ENCODE measurements at places on chromosomes 6 and 20.
A peak's percentile ranks its signal among the peaks of the same experiment; 100 is the strongest.

GRCh38 chr6:3230900-3231246, 3.4 kb upstream of the TUBB2B start:
- H3K4me3 ChIP-seq, result peak overlapping the region; percentile 54
- H3K27me3 ChIP-seq, result peaks cover 86% of the 10 kb centered on the region
- peaks cover 54% of the 10 kb centered on the region for H3K4me1 ChIP-seq
- DNase-seq, result peak; percentile 54

GRCh38 chr6:23752414-23752813, 373.6 kb upstream of the NRSN1 start:
- no peak for DNase-seq
- no peak overlapping the region for H3K4me3 ChIP-seq
- H3K36me3 ChIP-seq, result no peaks in the 10 kb centered on the region
- no peaks in the 10 kb centered on the region for H3K27me3 ChIP-seq

- no peak for DNase-seq
- no peak overlapping the region for H3K4me3 ChIP-seq
- no peaks in the 10 kb centered on the region for H3K36me3 ChIP-seq
These were observed 5.5 kb upstream of the FLRT3 start for GRCh38 chr20:14342918-14343317.

- H3K27me3 ChIP-seq, result no peaks in the 10 kb centered on the region
- no peak for DNase-seq
- H3K4me3 ChIP-seq, result no peak overlapping the region
- no peaks in the 10 kb centered on the region for H3K4me1 ChIP-seq
These were observed 1.1 kb upstream of the TCF15 start for GRCh38 chr20:611047-611842.

GRCh38 chr6:2945153-2945452, 26.3 kb downstream of the SERPINB6 start:
- no peaks in the 10 kb centered on the region for H3K4me1 ChIP-seq
- DNase-seq, result no peak
- peaks cover 24% of the 10 kb centered on the region for H3K36me3 ChIP-seq

DNA sequence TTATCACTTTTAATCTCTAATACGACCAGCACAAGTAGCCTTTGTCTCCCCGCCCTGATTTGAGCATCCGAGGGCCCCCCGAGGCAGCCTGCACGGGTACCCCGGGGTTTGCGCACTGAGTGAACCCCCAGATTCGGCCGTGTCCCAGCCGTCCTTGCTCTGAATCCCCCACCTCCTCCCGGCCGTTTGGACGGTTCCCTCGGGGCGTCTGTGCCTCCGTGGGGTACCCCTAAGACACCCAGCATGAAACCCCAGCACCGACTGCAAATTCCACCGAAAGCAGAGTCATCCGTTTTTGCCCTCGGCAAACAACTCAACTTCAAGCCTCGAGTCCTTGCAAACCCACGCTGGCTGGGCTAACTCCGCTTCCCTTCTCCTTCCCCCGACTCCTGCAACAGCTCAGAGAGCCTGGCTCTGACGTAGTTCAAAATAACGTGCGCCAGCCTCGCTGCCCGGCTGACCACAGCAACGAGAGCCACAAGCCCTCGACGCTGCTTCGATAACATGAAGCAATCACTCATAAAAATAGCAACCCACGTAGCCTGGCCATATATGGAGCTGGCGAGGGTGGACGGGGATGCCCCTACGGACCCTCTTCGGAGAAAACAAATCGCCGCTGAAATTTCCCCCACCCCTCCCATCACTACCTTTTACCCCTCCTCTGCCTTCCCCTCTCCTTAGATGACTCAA, 764 bp upstream of the SNAP25 start:
- peaks cover 22% of the 10 kb centered on the region for H3K27me3 ChIP-seq
- H3K27ac ChIP-seq, result peak overlapping the region; percentile 72
- H3K4me1 ChIP-seq, result peaks cover 13% of the 10 kb centered on the region
- peak overlapping the region; percentile 49 for H3K4me3 ChIP-seq

- H3K27me3 ChIP-seq, result no peaks in the 10 kb centered on the region
- no peak overlapping the region for H3K27ac ChIP-seq
- H3K4me1 ChIP-seq, result no peaks in the 10 kb centered on the region
- H3K36me3 ChIP-seq, result no peaks in the 10 kb centered on the region
- H3K4me3 ChIP-seq, result no peak overlapping the region
These were observed 439.0 kb upstream of the CDH4 start for GRCh38 chr20:60813066-60813465.

- no peaks in the 10 kb centered on the region for H3K36me3 ChIP-seq
- no peak overlapping the region for H3K4me3 ChIP-seq
- H3K4me1 ChIP-seq, result no peaks in the 10 kb centered on the region
- H3K27ac ChIP-seq, result no peak overlapping the region
These were observed 573.6 kb downstream of the MMUT start for GRCh38 chr6:48889429-48889828.

GRCh38 chr6:27111743-27112142, 135.8 kb upstream of the PRSS16 start:
- H3K4me1 ChIP-seq, result no peaks in the 10 kb centered on the region
- H3K36me3 ChIP-seq, result no peaks in the 10 kb centered on the region
- H3K27ac ChIP-seq, result no peak overlapping the region
- no peak overlapping the region for H3K4me3 ChIP-seq

- no peaks in the 10 kb centered on the region for H3K27me3 ChIP-seq
- H3K27ac ChIP-seq, result peak overlapping the region; percentile 94
- peaks cover 34% of the 10 kb centered on the region for H3K4me1 ChIP-seq
- peak; percentile 85 for DNase-seq
- H3K36me3 ChIP-seq, result no peaks in the 10 kb centered on the region
These were observed 586 bp upstream of the NQO2 start for GRCh38 chr6:2998998-2999617.

DNA sequence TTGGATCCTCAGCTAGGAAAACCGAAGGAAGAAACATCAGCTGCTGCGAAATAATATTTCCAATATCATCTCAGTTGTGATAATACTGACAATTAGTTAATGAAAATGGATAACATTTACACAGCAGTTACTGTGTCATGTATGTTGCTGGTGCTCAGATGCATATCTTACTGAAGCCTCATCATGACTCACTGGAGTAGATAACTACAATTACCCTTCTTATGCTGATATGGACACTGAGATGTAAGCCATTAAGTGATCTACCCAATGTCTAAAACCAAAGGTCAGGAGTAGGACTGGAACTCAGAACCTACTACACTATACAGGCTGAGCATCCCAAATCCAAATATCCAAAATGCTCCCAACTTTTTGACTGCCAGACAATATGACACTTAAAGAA, 54.7 kb upstream of the LYRM2 start:
- H3K27ac ChIP-seq, result no peak overlapping the region
- H3K36me3 ChIP-seq, result peaks cover 77% of the 10 kb centered on the region
- no peak for DNase-seq

DNA sequence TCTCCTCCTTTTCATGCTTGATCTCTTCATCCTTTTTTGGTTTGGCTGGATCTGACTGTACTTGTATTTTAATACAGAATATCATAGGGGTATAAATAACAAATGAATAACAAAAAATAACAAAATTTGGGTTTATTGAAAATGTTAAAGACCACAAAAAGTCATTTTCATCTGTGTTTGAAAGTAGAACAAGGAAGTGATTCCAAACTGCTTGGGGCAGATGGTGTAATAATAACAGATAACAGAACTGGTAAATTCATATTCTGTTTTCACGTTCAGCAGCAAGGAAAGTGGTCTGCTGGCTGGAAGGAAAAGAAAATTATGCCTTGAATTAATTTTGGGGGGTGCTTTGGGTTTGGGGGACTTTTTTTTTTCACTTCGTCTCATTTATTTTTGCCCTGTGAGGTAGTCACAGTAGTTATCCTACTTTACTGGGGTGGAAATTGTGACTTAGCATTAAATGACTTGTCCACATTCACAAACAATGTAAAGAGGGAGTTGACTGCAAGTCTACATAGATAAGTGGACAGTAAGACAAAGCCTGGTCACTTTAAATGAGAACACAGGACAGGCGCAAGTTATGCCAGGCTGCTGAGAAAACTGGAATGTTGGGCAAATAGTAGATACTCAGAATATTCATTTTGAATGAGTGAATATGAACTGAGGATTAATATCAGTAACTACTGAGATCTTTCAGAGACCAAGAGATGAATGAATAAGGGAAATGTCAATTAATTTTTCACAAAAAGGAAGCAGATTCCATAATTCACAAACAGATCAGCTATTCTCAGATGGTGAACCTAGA, 193.9 kb upstream of the CITED2 start:
- H3K27ac ChIP-seq, result no peak overlapping the region
- DNase-seq, result no peak
- H3K4me1 ChIP-seq, result no peaks in the 10 kb centered on the region
- H3K4me3 ChIP-seq, result no peak overlapping the region
- no peaks in the 10 kb centered on the region for H3K27me3 ChIP-seq
- H3K36me3 ChIP-seq, result no peaks in the 10 kb centered on the region

- H3K36me3 ChIP-seq, result no peaks in the 10 kb centered on the region
- no peaks in the 10 kb centered on the region for H3K27me3 ChIP-seq
- H3K27ac ChIP-seq, result no peak overlapping the region
- H3K4me3 ChIP-seq, result peak overlapping the region; percentile 88
These were observed 598 bp upstream of the SOX4 start for GRCh38 chr6:21592953-21593352.

DNA sequence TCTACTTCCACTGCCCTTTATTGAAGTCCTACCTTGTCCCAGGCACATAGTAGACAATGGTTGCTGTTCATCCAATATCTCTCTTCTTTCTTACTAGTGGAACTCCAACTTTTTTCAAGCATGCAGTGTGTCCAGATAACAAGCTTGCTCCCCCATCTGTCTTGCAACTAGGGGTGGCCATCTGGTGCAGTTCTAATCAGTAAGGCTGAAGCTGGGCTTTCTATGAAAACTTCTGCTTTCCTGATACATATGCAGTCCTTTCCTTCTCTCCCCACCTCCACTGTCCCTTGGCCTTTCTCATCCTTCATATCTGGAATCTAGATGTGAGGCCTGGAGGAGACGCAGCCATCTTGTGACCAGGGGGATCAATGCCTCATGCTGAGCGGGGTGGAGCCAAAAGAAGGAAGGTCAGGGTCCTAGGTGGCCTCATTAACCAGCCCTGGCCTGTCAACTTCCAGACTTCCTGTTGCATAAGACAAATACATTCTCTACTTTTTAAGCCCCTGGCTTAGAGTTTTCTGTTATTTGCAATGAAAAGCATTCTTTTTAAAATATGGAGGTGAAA, 59.6 kb upstream of the ZFP64 start:
- no peak for DNase-seq
- H3K36me3 ChIP-seq, result no peaks in the 10 kb centered on the region
- no peak overlapping the region for H3K4me3 ChIP-seq

DNA sequence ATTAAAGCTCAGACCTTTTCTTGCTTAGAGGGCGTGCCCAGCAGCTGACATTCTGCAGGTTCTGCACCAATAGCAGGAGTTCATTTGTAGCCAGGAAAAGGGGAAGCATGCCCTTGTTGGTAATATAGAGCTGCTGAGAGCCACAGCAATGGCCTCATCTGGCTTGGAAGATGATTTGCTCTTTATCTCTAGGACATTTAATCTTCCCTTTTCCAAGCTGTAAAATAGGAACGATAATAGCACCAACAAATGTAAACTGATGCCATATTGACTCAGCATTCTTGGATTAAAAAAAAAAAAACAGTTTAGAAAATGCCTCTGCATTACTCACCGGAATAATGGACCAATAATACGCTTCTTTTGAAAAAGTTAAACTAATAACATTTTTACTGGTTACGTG, 93.4 kb upstream of the SLC2A12 start:
- H3K4me1 ChIP-seq, result no peaks in the 10 kb centered on the region
- H3K27me3 ChIP-seq, result no peaks in the 10 kb centered on the region
- H3K36me3 ChIP-seq, result no peaks in the 10 kb centered on the region
- DNase-seq, result no peak

DNA sequence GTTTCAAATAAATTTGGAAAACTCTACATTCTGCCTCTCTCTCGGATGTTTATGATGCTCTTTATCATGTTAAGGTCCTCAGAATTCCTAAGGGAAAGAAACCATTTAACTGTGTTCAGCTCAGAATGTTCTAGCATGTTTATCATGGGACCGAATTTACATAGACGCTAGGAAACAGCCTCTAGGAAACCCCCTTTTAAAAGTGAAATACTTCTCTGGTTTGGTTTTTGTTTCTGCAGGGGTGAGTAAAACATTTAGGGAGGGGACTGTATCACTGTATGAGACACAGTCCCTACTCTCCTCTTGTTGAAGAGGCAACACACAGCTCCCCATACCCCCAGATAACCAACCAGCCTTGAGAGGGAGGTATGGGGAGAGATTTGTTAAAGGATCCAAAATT, 267.6 kb upstream of the SUPT3H start:
- no peaks in the 10 kb centered on the region for H3K27me3 ChIP-seq
- no peak overlapping the region for H3K27ac ChIP-seq
- DNase-seq, result no peak
- no peaks in the 10 kb centered on the region for H3K36me3 ChIP-seq

DNA sequence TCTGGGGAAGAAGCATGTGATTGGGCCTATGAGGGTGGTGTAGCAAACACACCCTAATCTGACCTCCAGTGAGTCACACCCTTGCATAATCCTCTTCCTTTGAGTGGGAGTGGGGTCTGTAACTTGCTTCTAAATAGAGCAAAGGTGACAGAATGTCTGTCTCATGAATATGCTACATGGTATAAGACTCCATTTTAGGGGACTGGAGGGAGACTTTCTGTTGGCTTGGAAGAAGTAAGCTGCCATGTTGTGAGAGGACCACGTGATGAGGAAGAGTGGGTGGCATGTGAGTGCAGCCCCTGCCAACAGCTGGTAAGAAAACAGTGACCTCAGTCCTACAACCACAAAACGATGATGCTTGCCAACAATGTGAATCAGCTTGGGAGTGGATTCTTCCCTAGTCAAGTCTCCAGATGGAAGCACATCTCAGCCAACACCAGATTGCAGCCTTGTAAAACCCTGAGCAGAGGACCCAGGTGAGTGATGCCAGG, 3.7 kb downstream of the AK9 start:
- no peak overlapping the region for H3K4me3 ChIP-seq
- peaks cover 14% of the 10 kb centered on the region for H3K4me1 ChIP-seq
- H3K36me3 ChIP-seq, result no peaks in the 10 kb centered on the region
- H3K27me3 ChIP-seq, result no peaks in the 10 kb centered on the region

DNA sequence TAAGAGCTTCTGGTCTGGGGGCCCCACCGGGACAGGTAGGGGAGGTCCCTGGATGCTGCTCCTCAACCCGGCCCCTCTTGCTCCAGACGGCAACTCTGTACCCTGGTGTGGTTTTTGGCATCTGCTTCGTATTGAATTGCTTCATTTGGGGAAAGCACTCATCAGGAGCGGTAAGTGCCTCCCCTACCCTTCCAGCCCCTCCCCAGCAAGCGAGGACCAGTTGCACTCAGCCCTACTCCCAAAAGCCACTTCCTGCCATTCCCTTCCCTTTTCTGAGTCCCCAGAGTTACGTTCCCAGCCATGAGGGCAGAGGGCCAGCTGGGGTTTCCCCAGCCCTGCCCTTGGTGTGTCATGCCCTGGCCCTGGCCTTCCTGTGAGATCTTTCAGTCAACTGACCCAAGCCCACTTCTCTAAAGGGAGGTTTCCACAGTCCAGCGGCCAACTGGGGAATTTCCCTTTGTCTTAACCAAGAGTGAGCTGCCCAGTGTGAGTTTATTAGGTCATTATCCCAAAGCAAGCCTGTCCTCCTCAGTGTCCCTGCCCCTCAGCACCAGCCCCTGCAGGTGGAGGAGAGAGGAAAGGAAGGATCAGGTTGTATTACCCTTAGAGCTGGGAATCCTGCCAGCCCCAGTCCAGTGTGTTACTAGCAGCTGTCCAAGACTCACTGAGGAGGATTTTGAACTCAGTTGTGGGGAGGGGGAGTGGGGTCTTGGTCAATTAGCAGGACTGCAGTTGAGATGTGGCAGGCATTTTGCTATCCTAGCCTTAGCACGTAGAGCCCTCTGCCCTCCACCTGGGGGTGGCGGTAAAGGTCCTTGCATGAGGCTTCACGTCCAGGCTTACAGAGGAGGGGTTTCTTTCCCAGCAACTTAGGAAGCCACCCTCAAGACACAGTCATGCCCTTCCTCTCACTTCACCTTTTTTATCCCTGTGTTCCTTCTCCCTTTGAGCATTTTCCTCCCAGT, 45.8 kb downstream of the TM9SF4 start:
- H3K4me1 ChIP-seq, result peaks cover 4% of the 10 kb centered on the region
- no peak overlapping the region for H3K4me3 ChIP-seq

Data from tibial artery (tissue), 4 donors.